ENCODE measurements at places on chromosomes 2 and 18. TPM values are rescaled to one million over a fixed set of nuclear protein-coding genes. Genes with fewer than 3 reads are reported as not detected.

Gene DTNA
- total RNA-seq = 14.3 TPM

Gene PROM2
- total RNA-seq = 26.2 TPM

Gene ARHGAP28
- total RNA-seq = 18.9 TPM

DNA sequence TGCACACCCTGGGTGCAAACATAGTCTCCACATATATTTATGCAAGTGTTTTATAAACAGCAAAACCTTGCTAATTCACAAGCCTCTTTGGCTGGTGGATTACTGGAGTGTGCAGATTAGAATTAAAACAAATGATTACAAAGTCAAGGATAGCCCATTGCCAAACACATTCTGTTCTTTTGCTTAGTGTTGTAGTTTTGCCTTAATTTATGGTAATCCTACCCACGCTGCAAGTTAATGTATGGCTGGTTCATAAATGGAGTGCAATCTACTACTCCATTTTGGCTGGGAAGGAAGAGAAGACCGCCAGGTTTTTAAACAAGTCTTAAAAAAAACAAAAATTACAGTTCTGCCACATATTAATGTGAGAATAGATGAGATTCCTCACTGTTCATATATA is 883.1 kb upstream of the KLHL29 start:
- H3K36me3 ChIP-seq = no peaks in the 10 kb centered on the region
- no peaks in the 10 kb centered on the region for H3K4me1 ChIP-seq
- no peak for DNase-seq
- H3K27me3 ChIP-seq = no peaks in the 10 kb centered on the region
- no peak overlapping the region for H3K27ac ChIP-seq

GRCh38 chr18:23244401-23244800 is 109.1 kb downstream of the CABLES1 start:
- no peak for DNase-seq
- H3K27me3 ChIP-seq = no peaks in the 10 kb centered on the region
- H3K4me1 ChIP-seq = no peaks in the 10 kb centered on the region
- no peak overlapping the region for H3K4me3 ChIP-seq
- H3K36me3 ChIP-seq = peaks cover 5% of the 10 kb centered on the region

DNA sequence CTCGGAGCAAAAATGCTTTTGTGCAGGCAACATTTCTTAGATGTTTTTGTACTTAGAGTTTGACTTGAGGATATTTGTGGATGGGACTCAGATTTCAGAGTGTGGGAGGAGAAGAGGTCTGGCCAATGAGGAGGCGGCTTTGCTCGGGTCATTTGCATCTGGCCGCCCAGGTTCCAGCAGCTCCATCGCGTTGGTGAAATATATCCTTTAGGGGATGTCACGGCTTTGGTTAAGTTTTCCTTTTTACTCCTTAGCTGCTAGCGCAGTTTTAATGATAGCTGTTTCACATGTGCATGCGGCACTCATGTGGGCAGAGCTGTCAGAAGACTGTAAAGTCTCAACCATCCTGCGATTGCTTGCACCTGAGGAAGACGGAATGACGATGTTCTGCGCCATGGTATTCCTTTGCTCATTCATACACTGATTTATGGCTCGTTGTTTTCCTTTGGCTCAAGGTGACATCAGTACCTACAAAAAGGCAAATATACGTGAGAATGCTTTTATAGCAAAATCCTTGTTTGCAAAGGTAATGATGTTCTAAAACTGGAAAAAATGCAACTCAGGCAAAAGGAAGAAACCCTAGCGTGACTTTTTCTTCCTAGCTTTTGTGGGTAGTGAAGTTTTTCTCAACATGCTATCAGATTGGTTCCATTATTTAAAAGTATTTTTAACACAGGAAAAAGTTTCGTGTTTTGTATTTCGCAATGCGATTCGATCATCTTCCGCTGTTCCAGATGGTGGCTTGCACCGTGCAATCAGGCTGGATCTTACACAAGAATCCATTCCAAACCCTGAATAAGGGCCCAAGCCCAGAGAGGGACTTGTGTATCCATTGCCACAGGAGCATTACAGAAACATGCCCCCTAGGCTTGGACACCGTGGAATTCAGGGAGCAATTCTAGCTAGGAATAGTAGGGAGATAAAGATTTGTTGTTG is 70.5 kb upstream of the ZNF516 start:
- peaks cover 13% of the 10 kb centered on the region for H3K4me1 ChIP-seq
- H3K36me3 ChIP-seq = no peaks in the 10 kb centered on the region

DNA sequence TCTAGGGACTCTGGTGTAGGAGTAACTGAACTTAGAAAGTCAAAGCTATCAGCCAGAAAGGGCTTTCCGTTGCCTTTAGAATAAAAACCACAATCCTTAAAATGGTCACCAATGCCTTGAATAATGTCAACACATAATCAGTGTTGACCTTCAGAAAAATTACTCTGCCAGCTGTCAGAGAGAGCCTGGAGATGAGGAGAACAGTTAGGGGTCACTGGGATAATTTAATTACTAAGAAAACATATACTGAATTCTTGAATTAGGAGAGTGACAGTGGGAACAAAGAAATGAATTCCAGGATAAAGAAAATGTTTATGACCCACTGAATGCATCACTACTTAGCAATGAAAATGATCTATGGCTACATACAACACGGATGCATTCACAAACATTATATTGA is 23.4 kb upstream of the UGP2 start:
- DNase-seq = no peak
- H3K27me3 ChIP-seq = no peaks in the 10 kb centered on the region

DNA sequence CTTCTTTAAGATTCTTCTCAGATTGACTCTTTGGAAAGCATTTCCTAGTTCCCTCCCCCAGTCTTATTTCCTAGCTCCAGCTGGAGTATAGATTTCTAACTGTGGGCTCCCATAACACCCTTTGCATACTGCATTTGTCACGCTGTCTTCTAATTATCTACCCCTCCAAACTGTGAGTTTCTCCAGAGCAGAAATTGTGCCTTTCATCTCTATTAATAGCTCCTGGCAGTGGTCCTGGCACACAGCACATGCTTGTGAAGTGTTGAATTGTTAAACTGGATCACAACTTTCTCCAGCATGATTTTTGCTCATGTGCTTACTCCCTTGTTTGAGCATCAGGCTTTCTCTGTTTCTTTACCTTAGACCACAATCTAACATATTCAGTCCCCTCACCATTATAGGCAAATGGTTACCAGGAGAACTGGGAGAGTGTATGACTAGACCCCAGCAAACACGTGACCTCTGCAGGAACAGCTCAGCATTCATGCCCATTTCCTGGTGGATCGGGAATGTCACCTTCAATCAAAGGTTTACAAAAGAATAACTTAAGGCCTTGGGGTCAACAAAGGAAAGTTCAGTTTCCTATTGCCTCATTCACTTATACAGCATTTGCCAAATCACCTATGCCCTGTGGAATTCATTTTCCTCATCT is 175.7 kb upstream of the TANK start:
- no peak overlapping the region for H3K4me3 ChIP-seq

DNA sequence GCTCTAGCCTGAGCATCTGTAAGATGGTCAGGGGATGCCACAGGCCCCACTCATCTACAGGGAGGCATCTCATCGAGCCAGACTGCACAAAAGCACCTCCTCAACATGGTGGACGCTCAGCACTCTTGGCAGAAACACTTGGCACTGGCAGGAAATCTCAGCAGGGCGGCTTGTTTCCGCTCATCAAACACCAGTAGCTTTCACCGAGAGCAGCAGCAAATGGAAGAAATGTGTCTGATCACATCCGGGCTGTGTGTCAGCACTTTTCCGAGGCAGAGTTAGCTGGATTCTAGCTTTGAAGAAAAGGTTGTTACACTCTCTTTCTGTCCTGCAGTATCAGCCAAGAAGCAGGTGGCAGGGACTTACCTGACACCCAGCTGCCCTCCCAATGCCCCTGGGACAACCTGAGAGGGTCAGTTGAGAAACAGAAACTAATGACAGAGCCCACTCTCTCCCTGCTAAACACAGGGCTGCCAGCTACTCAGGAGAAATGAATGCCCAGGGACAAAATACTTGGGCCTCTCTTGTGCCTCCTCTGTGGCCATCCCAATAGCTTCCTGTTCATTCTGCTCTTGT is 68.9 kb upstream of the FZD7 start:
- no peak overlapping the region for H3K4me3 ChIP-seq
- H3K27ac ChIP-seq = no peak overlapping the region
- no peaks in the 10 kb centered on the region for H3K4me1 ChIP-seq
- no peaks in the 10 kb centered on the region for H3K36me3 ChIP-seq
- H3K27me3 ChIP-seq = no peaks in the 10 kb centered on the region

- no peak overlapping the region for H3K4me3 ChIP-seq
- no peaks in the 10 kb centered on the region for H3K27me3 ChIP-seq
- H3K27ac ChIP-seq = no peak overlapping the region
- H3K4me1 ChIP-seq = peaks cover 23% of the 10 kb centered on the region
- DNase-seq = no peak
These were observed 44.1 kb downstream of the ANKRD44 start for GRCh38 chr2:197266477-197266876.

DNA sequence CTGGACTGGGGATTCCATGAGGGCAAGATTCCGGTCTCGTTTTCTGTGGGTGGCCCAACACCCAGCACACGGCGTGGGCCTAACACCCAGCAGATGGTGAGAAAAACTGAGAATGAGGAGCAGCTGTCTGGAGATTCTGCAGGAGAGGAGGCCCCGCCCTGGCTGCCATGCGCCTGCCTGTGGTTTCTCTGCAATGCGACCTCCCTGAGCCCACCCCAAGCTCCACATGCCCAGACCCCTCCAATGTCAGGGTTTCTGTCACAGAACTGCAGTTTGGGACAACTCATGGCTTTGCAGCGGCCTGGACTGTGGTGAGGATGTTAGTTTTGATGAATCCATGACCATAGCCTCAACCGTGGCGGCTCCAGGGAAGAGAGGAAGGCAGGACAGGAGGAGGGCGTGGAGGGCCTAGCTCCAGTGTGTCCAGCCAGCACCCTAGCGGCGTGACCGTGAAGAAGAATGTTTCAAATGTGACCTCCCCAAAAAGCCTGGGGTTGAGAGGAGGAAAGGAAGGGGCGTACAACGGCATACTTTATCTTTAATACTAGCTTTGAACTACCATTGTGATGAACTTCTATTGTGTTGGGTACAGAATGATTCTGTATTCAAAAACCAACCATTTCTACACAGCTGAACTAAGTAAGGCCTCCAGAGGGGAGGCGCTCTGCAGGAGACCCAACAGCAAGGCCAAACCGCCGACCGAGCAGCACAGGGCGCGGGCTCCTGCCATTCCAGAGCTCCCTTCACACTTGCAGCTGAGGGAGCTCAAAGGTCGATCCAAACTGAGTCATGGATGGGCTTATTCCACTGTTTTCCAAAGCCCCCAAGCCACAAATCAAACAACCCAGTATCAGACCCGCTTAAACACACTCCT is 3.4 kb downstream of the PXDN start:
- H3K36me3 ChIP-seq = no peaks in the 10 kb centered on the region
- H3K4me3 ChIP-seq = no peak overlapping the region
- peak; percentile 29 for DNase-seq
- peaks cover 3% of the 10 kb centered on the region for H3K27me3 ChIP-seq

DNA sequence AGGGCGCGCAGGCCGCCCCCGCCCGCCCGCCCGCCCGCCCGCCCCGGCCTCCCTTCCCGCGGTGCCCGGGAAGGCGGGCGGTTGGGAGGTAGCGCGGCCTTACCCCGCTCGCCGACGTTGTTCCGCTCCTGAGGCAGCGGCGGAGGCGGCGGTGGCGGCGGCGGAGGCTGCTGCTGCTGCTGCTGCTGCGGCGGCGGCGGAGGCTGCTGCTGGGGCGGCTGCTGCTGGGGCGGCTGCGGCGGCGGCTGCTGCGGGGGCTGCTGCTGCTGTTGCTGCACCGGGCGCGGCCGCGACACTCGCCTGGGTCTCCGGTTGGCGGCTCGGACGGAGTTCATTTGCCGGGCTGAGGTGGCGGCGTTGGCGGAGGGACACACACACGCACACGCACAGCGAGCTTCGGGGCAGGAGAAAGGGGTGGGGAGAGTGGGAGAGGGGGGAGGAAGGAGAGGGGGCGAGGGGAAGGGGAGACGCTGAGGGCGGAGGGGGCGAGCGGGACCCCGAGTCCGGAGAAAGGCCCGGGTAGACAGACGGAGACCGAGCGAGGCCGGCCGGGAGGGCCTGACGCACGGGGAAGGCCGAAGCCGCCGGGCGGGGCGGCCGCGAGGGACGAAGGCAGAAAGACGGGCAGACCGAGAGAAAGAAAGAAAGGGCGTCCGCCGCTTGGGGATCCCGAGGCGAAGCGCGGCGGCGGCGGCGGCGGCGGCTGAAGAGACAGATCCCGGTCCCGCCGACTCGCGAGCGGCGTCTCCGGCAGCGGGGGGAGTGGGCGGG is 727 bp downstream of the FBXO11 start:
- peaks cover 35% of the 10 kb centered on the region for H3K4me1 ChIP-seq
- peak; percentile 95 for DNase-seq
- H3K27me3 ChIP-seq = no peaks in the 10 kb centered on the region
- H3K36me3 ChIP-seq = no peaks in the 10 kb centered on the region
- H3K4me3 ChIP-seq = peak overlapping the region; percentile 84
- peak overlapping the region; percentile 96 for H3K27ac ChIP-seq

DNA sequence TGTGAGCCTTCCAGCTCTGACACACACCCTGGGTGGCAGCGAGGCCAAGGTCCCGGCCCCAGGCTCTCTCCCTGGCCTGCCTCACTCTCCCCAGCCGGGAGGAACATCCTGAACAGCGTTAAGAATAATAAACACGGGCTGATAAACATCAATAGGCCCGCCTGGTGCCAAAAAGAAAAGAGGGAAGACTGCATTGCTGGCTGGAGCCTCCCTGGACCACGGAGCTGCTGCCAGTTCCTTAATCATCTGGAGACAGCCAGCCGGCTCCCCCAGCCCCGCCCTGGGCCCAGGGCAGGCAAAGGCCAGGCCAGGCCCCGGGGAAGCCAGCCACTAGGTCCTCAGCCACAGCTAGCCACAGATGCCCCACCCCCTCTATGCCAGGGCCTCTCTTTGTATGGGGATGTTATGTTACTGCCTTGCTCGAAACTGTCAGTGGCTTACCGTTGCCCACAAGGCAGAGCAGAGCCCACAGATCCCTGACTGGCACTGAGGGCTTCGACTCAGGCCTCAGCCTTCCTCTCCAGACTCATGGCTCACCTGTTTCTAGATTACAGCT is 293.7 kb downstream of the DYSF start:
- H3K27ac ChIP-seq = peak overlapping the region; percentile 54
- H3K36me3 ChIP-seq = no peaks in the 10 kb centered on the region
- H3K27me3 ChIP-seq = no peaks in the 10 kb centered on the region
- H3K4me3 ChIP-seq = no peak overlapping the region
- peaks cover 21% of the 10 kb centered on the region for H3K4me1 ChIP-seq

- H3K4me1 ChIP-seq = peaks cover 26% of the 10 kb centered on the region
- H3K27me3 ChIP-seq = no peaks in the 10 kb centered on the region
- H3K36me3 ChIP-seq = no peaks in the 10 kb centered on the region
- no peak for DNase-seq
- no peak overlapping the region for H3K4me3 ChIP-seq
These were observed 59.1 kb upstream of the RTN4 start for GRCh38 chr2:55109219-55109891.

- no peaks in the 10 kb centered on the region for H3K36me3 ChIP-seq
- DNase-seq = no peak
- no peaks in the 10 kb centered on the region for H3K27me3 ChIP-seq
- no peak overlapping the region for H3K4me3 ChIP-seq
- H3K27ac ChIP-seq = no peak overlapping the region
These were observed 1055.5 kb upstream of the KLHL29 start for GRCh38 chr2:22329211-22330154.

- H3K4me1 ChIP-seq = no peaks in the 10 kb centered on the region
- no peak overlapping the region for H3K4me3 ChIP-seq
- H3K27ac ChIP-seq = no peak overlapping the region
- H3K27me3 ChIP-seq = no peaks in the 10 kb centered on the region
These were observed 77.2 kb downstream of the ADD2 start for GRCh38 chr2:70690846-70691245.

Data from upper lobe of left lung (tissue), 6 donors.